ENCODE measurements at places on chromosomes 2 and 18.

- no peak overlapping the region for H3K27ac ChIP-seq
- DNase-seq, result no peak
- H3K4me1 ChIP-seq, result no peaks in the 10 kb centered on the region
- H3K36me3 ChIP-seq, result no peaks in the 10 kb centered on the region
These were observed 22.1 kb downstream of the ASB18 start for GRCh38 chr2:236242057-236242495.

- DNase-seq, result no peak
- H3K4me3 ChIP-seq, result peak overlapping the region; percentile 91
- H3K27me3 ChIP-seq, result no peaks in the 10 kb centered on the region
These were observed 371 bp downstream of the MDH1B start for GRCh38 chr2:206764673-206765241.

DNA sequence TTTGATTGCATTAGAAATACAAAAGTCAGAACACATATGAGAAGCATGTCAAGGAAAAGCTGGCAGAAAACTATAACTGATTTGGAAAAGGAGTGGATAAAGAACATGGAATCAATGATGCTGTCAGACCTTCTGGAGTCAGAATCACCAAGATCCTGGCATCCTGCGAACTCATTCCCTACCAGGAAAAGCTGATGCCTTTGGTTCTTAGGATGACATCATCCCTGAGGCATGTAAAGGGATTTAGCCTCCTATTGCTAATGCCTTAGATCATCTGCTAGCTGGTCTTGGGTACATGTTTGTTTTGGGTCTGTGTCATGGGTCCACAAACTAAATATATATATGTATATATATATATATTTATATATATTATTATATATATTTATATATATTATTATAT is 680.7 kb downstream of the EPHA4 start:
- no peak overlapping the region for H3K4me3 ChIP-seq
- no peaks in the 10 kb centered on the region for H3K27me3 ChIP-seq
- H3K27ac ChIP-seq, result no peak overlapping the region
- no peaks in the 10 kb centered on the region for H3K36me3 ChIP-seq

DNA sequence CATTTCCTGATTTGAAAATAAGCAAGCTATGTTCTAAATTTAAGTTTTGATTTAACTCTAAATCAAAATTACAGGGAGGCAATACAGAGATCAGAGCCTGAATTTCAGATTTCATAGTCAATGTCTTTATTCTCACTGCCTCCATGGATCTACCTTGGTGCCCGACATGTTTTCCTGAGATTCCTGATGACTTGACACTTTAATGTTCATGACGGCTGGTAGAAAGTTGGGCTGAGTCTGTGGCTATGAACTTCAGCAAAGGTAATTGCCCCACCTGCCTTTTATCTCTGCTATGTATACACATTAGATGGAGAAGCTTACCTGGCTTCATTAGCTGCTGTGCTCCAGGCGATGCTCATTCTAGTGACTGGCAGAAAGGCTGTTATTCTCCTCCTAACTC is 1390.5 kb upstream of the CELF4 start:
- no peak overlapping the region for H3K27ac ChIP-seq
- no peak for DNase-seq
- H3K4me1 ChIP-seq, result peaks cover 6% of the 10 kb centered on the region
- H3K27me3 ChIP-seq, result peaks cover under 1% of the 10 kb centered on the region
- H3K4me3 ChIP-seq, result no peak overlapping the region

- H3K4me1 ChIP-seq, result peaks cover 21% of the 10 kb centered on the region
- H3K27ac ChIP-seq, result no peak overlapping the region
These were observed 76.1 kb upstream of the CPO start for GRCh38 chr2:206863196-206863595.

DNA sequence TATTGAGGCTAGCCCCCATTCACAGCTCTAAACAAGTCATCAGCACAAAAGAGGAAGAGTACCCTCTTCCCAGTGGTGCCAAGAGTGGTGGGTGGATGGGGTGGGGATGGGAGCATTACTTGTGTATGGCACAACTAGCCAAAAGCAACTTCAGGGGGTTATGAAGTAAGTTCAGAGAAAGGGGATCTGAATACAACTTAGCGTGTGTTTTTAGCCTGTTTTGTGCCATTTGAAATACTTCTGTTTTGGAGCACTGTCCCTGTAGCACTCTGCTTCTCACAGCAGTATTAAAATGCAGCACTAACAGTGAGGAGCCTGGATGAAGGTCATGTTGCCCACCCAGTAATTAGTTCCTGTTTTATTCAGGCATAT is 113.5 kb downstream of the CRIM1 start:
- H3K4me3 ChIP-seq, result no peak overlapping the region
- DNase-seq, result no peak
- H3K27me3 ChIP-seq, result no peaks in the 10 kb centered on the region
- H3K27ac ChIP-seq, result no peak overlapping the region

- no peak overlapping the region for H3K4me3 ChIP-seq
- DNase-seq, result no peak
- H3K27me3 ChIP-seq, result peaks cover 19% of the 10 kb centered on the region
- H3K36me3 ChIP-seq, result no peaks in the 10 kb centered on the region
- H3K27ac ChIP-seq, result no peak overlapping the region
- H3K4me1 ChIP-seq, result no peaks in the 10 kb centered on the region
These were observed 88.7 kb upstream of the TXNDC2 start for GRCh38 chr18:9796935-9797549.

DNA sequence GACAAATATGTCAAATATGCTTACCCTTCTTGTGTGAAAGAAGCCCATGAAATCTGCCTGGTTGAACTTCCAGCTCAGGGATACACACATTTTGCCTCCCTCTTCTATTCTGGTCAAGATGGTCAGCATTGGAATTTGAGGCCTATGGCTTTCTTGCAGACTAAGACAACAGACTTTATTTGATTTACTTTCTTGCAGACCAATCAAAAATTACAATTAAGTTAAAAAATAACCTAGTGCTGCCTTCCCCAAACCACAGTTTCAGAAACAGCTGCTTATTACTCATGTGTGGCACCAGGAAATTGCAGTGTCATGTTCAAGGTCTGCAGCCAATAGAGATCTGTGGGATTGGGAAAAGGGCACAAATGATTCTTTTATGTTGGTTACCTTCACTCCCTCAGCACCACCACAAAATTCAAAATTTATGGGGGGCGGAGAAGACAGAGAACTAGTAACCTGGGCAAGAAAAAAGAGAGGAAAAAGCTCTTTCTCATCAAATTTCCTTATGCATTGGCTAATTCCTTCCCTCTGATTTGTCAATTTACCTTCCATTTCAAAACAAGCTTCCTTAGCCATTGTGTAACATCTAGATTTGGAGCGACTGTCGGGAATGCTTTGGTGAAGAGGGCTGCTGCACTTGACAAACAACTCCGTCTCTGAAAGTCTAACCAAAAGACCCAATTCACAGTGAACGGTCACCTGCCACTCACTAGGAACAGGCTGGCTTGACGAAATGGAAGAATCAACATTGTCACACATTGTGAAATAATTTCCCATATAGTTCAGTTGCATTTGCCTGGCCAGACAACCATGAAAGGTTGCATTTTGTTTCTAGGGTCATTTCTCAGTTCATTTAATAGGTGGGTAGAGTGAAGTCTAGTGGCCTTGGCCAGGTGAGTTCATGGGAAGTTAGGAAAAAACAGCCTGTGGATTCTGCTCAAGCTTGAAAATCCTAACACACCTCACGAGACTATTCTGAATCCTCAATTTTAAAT is 100.4 kb upstream of the FZD5 start:
- H3K27me3 ChIP-seq, result no peaks in the 10 kb centered on the region
- no peak for DNase-seq
- no peak overlapping the region for H3K4me3 ChIP-seq
- no peaks in the 10 kb centered on the region for H3K36me3 ChIP-seq
- H3K4me1 ChIP-seq, result peaks cover 3% of the 10 kb centered on the region

- H3K4me1 ChIP-seq, result peaks cover 3% of the 10 kb centered on the region
- no peak overlapping the region for H3K4me3 ChIP-seq
- H3K27me3 ChIP-seq, result no peaks in the 10 kb centered on the region
- H3K27ac ChIP-seq, result no peak overlapping the region
- H3K36me3 ChIP-seq, result no peaks in the 10 kb centered on the region
- DNase-seq, result no peak
These were observed 199.1 kb downstream of the PTGR3 start for GRCh38 chr18:75009878-75010277.

- no peak overlapping the region for H3K4me3 ChIP-seq
- no peak overlapping the region for H3K27ac ChIP-seq
- H3K4me1 ChIP-seq, result no peaks in the 10 kb centered on the region
- no peaks in the 10 kb centered on the region for H3K27me3 ChIP-seq
These were observed 48.2 kb upstream of the KIDINS220 start for GRCh38 chr2:8885449-8886201.

GRCh38 chr2:22801071-22801470 is 583.9 kb upstream of the KLHL29 start:
- no peak for DNase-seq
- no peaks in the 10 kb centered on the region for H3K27me3 ChIP-seq
- no peak overlapping the region for H3K27ac ChIP-seq
- H3K36me3 ChIP-seq, result no peaks in the 10 kb centered on the region
- H3K4me1 ChIP-seq, result no peaks in the 10 kb centered on the region
- no peak overlapping the region for H3K4me3 ChIP-seq

- no peaks in the 10 kb centered on the region for H3K27me3 ChIP-seq
- H3K4me1 ChIP-seq, result no peaks in the 10 kb centered on the region
- H3K4me3 ChIP-seq, result no peak overlapping the region
- no peaks in the 10 kb centered on the region for H3K36me3 ChIP-seq
- no peak for DNase-seq
These were observed 69.9 kb downstream of the KCNH7 start for GRCh38 chr2:162768656-162769055.

DNA sequence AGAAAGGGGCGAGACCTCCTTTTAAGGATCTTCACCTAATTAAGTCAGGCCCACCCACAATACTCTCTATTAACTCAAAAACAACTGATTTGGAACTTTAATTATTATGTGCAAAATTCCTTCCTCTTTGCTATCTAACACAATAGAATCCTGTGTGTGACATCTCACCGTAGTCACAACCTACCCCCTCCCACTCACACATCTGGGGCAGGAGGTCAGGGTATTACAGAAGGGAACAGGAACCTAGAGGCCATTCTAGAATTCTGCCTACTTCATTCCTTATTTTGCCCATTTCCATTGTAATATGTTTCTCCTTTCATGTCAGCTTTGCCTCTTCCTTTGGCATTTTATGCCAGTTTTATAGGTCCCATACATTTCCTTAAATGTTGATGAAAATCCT is 829.3 kb upstream of the ID2 start:
- DNase-seq, result no peak
- no peak overlapping the region for H3K27ac ChIP-seq
- H3K36me3 ChIP-seq, result no peaks in the 10 kb centered on the region
- no peaks in the 10 kb centered on the region for H3K27me3 ChIP-seq
- H3K4me1 ChIP-seq, result peaks cover 11% of the 10 kb centered on the region

- DNase-seq, result no peak
- H3K36me3 ChIP-seq, result peaks cover 25% of the 10 kb centered on the region
- H3K4me3 ChIP-seq, result peak overlapping the region; percentile 84
These were observed 1.6 kb downstream of the WDR7 start for GRCh38 chr18:56652802-56653201.

DNA sequence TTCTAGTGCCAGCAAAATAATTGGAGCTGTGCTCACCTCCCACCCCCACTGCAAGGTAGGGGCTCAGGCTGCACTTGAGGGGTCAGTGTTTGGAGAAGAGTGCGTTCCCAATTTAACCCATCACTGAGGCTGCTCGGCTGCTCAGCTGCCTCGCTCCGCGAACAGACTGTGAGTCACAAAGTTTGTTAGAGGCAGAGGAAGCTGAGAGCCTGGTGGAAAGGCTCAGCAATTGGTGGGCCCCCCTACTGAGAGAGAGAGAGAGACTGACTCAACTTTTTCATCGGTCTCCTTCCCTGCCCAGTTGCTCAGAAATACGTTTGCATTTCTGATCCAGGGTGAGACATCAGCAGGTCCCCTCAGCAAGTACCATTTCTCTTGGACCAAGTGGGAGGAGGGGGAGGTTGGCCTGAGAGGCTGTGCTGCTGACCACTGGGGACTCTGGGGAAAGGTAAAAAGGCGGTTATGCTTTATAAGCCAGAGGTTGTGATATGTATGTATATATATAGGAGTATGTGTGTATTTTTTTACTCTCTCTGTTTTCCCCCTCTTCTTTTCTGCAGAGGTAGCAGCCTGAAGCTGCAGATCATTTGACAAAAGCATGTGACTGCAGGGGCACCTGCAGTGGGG is 1.5 kb downstream of the EFR3B start:
- H3K27me3 ChIP-seq, result peaks cover 49% of the 10 kb centered on the region
- H3K4me1 ChIP-seq, result peaks cover 30% of the 10 kb centered on the region
- no peaks in the 10 kb centered on the region for H3K36me3 ChIP-seq
- H3K27ac ChIP-seq, result no peak overlapping the region
- peak; percentile 10 for DNase-seq

GRCh38 chr18:58049000-58049688 is 5.1 kb downstream of the NEDD4L start:
- peaks cover 19% of the 10 kb centered on the region for H3K4me1 ChIP-seq
- DNase-seq, result no peak
- H3K27me3 ChIP-seq, result peaks cover 25% of the 10 kb centered on the region
- no peak overlapping the region for H3K4me3 ChIP-seq
- H3K27ac ChIP-seq, result no peak overlapping the region

DNA sequence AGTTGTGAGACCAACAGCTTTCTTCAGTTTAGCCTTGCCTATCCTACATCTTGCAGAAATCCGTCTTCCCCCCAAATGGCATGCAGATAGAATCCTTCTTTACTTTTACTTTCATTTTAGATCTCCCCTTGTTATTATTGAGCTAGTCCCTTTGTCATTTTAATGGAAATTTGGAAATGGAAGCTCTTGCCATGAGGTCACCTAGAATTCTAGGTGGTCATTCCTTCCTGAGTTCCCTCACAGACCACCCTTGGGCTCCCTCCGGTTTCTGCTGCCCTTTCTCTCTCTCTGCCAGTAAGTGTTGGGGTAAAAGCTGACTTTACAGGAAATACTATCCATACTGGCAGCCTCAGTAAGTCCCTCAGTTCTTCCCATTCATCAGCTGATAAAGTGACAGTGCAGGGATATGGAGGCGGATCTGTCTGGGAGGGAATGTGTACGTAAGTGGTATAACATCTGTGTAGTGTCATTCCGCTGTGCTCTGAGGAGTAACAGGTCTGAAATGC is 30.2 kb downstream of the ARHGAP25 start:
- H3K4me3 ChIP-seq, result peak overlapping the region; percentile 77
- peak overlapping the region; percentile 99 for H3K27ac ChIP-seq
- H3K36me3 ChIP-seq, result peaks cover 36% of the 10 kb centered on the region

DNA sequence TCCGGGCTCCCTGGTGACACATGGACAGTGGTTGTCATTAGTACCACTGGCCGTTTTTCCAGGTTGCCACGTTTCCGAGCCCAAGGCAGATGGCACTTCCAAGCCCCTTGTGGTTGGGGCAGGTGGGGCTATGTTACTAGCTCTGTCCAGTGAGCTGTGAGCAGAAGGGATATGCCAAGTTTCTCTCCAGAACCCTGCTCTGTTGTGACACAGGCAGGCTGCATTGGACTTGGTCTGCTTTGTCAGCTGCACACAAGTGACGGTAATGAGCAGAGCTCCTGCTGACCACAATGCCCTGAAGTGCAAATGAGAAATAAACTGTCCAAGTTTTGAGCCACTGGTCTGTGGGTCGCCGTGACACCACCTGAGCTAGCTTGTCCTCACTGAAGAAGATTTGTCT is 118.8 kb downstream of the GYPC start:
- H3K4me1 ChIP-seq, result peaks cover 25% of the 10 kb centered on the region
- DNase-seq, result no peak
- no peak overlapping the region for H3K4me3 ChIP-seq
- peaks cover 14% of the 10 kb centered on the region for H3K27me3 ChIP-seq

GRCh38 chr18:36813101-36813775 is 15.6 kb downstream of the TPGS2 start:
- H3K36me3 ChIP-seq, result peaks cover 26% of the 10 kb centered on the region
- no peak overlapping the region for H3K27ac ChIP-seq
- H3K27me3 ChIP-seq, result no peaks in the 10 kb centered on the region
- H3K4me1 ChIP-seq, result peaks cover 4% of the 10 kb centered on the region
- DNase-seq, result no peak
